Karpas-422 (cell line): ENCODE measurements at places on chromosomes 16 and 17. TPM values are rescaled to one million over a fixed set of nuclear protein-coding genes. Genes with fewer than 3 reads are reported as not detected.

GRCh38 chr16:83992624-83993023, 24.6 kb downstream of the NECAB2 start:
- no peaks in the 10 kb centered on the region for H3K36me3 ChIP-seq
- H3K27ac ChIP-seq: no peak overlapping the region
- DNase-seq: no peak
- no peak overlapping the region for H3K4me3 ChIP-seq
- no peaks in the 10 kb centered on the region for H3K27me3 ChIP-seq
- H3K4me1 ChIP-seq: no peaks in the 10 kb centered on the region

DNA sequence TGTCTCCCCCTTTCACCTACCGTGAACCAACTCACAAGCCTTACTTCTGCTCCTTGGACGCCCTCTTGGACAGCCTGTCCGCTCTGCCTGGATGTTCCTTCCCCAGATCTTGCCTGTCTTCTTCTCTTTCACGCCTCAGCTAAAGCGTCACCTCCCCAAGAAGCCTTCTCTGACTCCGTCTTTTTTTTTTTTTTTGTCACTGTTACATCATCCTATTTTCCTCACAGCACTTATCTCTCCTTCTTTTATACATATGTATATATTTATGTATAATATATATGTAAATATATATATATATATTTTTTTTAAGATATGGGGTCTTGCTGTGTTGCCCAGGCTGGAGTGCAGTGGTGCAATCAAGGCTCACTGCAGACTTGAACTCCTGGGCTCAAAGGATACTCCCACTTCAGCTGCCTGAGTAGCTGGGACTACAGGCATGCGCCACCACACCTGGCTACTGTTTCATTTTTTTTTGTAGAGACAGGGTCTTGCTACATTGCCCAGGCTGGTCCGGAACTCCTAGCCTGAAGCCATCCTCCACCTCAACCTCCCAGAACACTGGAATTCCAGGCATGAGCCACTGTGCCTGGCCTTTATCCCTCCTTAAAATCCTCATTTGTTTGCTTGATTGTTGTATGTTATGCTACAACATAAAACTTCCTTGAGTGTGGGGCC, 16.5 kb upstream of the AKTIP start:
- no peaks in the 10 kb centered on the region for H3K27me3 ChIP-seq
- H3K4me3 ChIP-seq: no peak overlapping the region
- no peaks in the 10 kb centered on the region for H3K36me3 ChIP-seq

GRCh38 chr17:64529221-64529620, 22.4 kb downstream of the CEP95 start:
- no peaks in the 10 kb centered on the region for H3K4me1 ChIP-seq
- H3K27ac ChIP-seq: no peak overlapping the region
- no peak overlapping the region for H3K4me3 ChIP-seq
- H3K27me3 ChIP-seq: no peaks in the 10 kb centered on the region
- DNase-seq: no peak

GRCh38 chr16:47660540-47660939, 199.4 kb downstream of the PHKB start:
- H3K4me3 ChIP-seq: no peak overlapping the region
- peaks cover 12% of the 10 kb centered on the region for H3K4me1 ChIP-seq
- DNase-seq: peak; percentile 51
- no peak overlapping the region for H3K27ac ChIP-seq

- no peaks in the 10 kb centered on the region for H3K4me1 ChIP-seq
- no peak overlapping the region for H3K27ac ChIP-seq
- H3K36me3 ChIP-seq: no peaks in the 10 kb centered on the region
- DNase-seq: no peak
These were observed 39.4 kb upstream of the CDH5 start for GRCh38 chr16:66326991-66327513.

DNA sequence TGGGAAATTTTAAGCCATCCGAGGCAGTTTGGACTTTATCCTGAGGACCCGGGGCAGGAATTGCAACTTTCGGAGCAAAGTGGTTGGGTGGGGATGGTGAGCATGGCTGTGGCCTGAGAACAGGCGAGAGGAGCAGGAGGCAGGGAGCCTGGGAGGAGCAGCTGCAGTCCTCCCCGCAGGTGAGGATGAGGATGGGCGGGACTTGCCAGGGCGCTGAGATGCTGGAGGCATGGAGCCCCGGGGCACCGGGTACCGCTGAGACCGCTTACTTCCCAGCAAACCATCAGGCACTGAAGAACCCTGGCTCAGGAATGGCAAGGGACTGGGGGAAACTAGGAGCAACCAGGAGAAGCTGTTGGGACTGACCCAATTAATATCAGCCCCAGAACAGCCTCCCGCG, 210.8 kb downstream of the GSG1L start:
- H3K27ac ChIP-seq: no peak overlapping the region
- no peaks in the 10 kb centered on the region for H3K27me3 ChIP-seq
- peaks cover 17% of the 10 kb centered on the region for H3K4me1 ChIP-seq

The KRTAP4-3 gene
- not detected in 2 replicates for total RNA-seq

The ERN2 gene
- total RNA-seq: 0.18 TPM in 1 of 2 replicates, not detected in the other

The VMO1 gene
- total RNA-seq: not detected in 2 replicates

The SHISA6 gene
- total RNA-seq: not detected in 2 replicates

The RGS9 gene
- 12.9 and 13.4 TPM in 2 replicates for total RNA-seq

DNA sequence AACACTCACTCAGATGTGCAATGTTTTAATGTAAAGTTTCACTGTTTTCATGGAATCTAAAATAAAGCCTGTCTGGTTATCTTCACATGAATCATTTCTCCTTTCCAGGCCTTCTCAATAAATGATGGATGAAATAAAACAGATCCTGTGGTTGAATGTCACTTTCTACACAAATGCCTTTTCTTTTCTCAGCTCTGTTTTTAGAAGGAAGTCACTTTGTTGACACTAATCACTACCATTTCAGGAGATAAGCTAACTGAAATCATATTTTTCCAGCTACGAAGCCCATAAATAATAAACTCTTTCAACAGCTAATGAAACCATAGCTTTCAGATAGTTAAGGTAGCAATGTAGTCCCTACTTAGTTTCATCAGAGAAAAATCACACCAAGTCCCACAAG, 17.9 kb downstream of the NME2 start:
- H3K27me3 ChIP-seq: no peaks in the 10 kb centered on the region
- peaks cover 42% of the 10 kb centered on the region; the same call in 1 of the 2 replicates for H3K36me3 ChIP-seq
- DNase-seq: no peak
- H3K4me1 ChIP-seq: peaks cover 7% of the 10 kb centered on the region
- H3K27ac ChIP-seq: no peak overlapping the region
